Inflammatory macrophage treated with lipopolysaccharide for 4 hours (primary cell): ENCODE measurements at places on chromosomes 6 and 20.

DNA sequence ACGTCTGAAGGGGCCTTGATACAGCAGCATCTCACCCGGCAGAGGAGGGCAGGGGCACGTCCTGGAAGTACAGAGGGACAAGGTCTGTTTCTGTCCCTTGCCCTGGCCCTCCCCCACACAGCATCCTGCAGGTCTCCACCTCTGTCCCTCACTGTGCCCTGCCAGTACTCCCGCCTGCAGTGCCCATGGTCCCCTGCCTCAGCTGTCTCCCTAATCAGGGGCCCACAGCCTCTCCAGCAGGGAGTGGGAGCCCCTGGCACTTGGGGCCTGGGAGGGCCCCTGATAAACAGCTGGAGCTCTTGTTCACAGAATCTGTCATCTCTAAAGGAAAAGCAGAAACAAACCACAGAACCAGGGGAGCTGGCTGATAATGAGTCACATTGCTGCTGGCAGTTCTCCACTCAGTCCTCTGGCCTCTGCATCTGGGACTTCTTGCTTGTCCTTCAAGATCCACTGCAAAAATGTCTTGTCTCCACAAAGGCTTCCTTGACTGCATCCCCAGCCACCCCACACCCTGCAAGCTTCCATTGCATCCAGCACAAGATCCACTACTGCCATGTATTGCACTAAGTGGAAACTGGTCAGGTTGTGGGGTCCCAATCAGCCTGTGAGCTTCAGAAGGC lies 33.2 kb upstream of the TAF8 start:
- peak; percentile 65 for DNase-seq

- no peak for DNase-seq
Measured at GRCh38 chr6:117352466-117353081, 73.2 kb downstream of the ROS1 start.

GRCh38 chr6:51028276-51028675 lies 209.6 kb downstream of the TFAP2B start:
- DNase-seq = no peak

- DNase-seq = no peak
Measured at GRCh38 chr6:136235233-136235564, 14.9 kb downstream of the MTFR2 start.

DNA sequence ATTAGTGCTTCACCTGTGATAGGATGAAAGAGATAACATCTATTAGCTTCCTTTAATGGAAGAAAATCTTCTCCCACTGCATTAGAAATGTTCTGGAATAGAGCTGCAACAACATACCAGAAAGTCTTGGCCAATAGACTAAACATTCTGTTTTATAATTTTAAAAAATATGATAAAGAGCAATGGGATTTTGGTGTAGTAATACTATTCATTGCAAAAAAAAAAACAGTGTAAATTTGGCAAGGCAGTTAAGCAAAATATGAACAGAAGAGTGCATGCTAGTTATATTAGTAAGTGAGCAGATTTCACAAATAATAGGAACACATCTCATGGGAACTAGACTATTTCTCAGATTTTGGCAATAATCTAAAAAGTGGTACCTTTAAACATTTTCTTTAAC lies 43.3 kb downstream of the SOX4 start:
- DNase-seq = no peak

- DNase-seq = no peak
Measured at GRCh38 chr6:37127961-37128862, 41.7 kb upstream of the PIM1 start.

GRCh38 chr6:21305893-21306332 lies 287.6 kb upstream of the SOX4 start:
- peak; percentile 63 for DNase-seq

DNA sequence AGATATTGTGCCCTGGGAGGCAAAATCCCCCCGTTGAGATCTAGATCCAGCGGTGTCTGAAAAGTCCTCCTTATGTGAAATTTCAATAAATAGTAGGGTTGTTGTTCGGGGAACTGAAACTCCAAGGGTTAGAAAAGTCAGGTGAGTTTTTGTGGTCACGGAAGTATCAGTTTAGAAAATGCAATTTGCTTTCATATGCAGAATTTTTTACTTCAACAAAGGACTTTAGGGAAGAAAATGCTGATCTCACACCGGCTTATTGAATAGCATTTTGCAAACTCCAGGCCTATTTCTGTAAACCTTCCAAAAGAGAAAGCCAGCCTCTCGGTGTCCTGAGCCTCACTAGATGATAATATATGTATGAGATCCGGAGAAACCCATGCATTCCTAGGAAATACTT lies 254.7 kb downstream of the TSHZ2 start:
- no peak for DNase-seq

GRCh38 chr6:4342407-4343137 lies 207.2 kb upstream of the ECI2 start:
- DNase-seq = no peak

DNA sequence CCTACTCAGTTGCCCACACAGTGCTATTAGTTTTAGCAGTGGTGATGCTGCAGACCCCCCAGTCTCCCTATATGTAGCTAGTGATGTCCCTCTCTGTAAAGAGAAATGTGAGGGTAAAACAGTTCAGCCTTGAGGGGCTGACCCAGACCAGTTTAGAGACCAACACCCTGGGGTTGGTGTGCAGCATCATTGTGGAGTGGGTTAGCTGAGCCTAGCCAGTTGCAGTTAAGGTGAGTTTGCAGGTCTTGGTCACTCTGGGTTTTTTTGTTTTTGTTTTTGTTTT lies 401 bp upstream of the B3GALT4 start:
- DNase-seq = no peak

- no peak for DNase-seq
Measured at GRCh38 chr6:36730424-36731380, 33.1 kb downstream of the RAB44 start.

DNA sequence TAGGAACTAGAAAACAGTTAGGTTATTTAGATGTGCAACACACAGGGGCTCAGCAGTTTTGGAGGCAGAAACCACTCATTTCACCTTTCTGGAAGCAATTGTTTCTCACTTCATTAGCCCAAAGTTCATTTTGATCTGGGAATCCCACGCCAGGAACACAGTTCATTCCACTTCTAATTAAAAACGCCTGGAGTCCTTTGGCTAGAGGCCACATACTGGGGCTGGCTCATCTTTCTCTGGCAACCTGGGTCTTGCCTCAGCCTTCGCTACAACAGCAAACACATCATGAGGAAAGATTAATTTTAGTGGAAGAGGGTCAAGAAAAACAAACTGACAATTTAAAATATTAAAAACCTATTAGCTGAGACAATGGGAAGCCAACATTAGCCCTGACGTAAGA lies 69.7 kb downstream of the RFPL4B start:
- DNase-seq = no peak

DNA sequence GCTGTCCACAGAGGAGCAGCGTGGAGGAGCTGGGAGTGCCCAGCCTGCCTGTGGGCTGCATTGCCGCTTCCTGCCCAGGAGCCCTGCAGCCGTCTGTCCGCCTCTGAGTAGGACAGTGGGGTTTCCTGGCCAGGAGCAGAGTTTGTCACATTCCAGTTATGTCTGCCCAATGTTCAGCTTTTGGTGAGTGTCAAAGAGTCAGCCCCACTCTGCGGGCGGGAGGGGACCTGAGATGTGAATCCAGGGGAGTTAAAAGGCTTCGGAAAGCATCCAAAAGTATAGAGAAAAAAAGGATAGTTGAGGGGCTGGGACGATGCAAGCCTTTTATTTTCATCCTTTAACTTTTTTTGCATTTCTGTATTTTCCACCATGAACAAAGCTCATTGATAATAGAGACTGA lies 7.2 kb upstream of the GATA5 start:
- no peak for DNase-seq

DNA sequence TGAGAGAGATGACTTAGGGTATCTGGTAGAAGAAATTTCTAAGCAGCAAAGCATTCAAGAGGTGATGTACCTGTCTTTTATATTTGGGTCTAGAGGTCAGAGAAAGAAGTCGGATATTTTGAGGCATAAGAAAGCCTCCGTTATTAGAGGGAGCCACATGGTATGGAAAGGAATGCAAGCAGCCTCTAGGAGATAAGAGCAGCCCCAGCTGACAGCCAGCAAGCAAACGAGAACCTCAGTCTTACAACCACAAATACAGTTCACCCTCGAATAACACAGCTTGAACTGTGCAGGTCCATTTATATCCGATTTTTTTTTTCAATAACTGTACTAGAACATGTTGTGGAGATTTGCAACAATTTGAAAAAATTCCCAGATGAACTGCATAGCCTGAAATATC lies 190.7 kb upstream of the VGLL2 start:
- DNase-seq = no peak

GRCh38 chr20:63956664-63957003 lies 418 bp upstream of the UCKL1 start:
- no peak for DNase-seq
